ENCODE measurements at places on chromosomes 13 and 19.

DNA sequence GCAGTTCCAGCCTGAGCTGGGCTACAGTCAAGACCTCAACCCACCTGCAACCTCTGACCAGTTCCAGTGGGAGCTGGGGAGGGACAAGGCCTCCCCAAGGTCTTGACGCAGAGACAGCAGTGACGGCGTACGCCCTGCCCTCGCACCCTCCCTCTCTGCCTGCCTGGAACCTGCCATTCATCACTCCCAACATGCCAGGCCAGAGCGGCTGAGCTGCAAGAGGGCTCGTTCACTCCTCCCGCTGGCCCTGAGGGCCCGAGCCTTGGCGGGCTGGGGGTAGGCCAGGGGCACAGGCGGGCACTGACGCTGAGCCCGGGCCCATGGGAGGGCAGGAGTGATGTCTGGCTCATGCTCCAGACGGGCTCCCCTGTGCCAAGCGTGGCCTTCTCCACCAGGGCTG lies 8.2 kb downstream of the NDUFA11 start:
- no peak for DNase-seq

DNA sequence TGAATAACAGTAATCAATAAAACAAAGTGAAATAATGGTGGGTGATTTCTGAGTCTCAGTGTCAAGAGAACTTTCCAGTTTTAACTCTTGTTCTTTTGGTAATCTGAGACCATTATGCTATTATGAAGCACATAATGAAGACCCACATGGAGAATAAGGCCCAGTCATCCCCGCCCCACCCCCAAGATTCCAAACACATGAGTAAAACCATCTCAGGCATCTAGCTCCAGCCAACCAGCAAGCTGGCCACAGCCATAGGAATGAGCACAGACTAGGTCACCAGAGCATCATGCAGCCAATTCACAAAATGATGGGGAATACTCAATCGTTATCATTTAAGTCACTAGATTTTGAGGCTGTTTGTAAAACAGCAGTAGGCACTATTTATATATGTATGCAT lies 1769.0 kb upstream of the PCDH20 start:
- no peak for DNase-seq

- no peak for DNase-seq
Observed at GRCh38 chr13:74201530-74201929, 67.3 kb upstream of the KLF12 start.

DNA sequence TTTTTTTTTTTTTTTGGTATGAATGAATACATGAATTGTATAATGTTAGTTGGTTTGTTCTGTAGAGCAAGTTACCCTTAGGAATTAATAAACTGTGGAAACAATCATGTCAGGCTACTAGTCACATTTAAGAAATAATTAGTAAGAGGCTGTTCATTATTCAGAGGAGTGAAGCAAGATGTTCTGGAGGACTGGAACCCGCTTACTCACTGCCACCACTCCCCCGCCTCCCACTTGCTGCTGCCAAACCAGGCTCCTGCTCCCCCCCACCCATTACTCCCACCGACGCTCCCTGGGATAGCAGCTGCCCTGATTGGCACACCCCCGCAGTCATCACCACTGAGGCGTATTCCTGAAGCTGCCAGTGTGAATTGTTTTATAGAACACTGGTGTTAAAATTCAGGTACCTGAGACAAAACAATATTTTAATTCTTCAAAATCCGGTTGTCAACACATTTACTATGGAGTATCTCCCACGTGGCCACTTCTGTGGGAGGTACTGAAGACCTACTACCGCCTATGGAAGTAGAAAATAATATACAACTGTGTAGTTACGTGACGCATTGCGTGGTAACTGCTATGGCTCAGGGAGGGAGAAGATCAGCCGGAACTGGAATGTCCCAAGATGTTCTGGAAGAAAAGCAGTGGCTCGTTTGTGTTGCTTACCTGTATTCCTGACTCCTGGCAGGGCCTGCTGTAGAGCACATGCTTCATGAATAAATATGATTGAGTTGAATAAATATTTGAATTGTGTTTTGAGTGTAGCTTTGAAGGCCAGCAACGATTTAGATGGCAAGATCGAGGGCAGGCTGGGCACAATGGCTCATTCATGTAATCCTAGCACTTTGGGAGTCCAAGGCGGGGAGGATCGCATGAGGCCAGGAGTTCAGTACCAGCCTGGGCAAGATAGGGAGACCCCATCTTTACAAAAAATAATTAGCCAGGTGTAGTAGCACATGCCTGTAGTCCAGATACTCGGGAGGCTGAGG lies 1.7 kb downstream of the DPY19L3 start:
- DNase-seq = no peak

DNA sequence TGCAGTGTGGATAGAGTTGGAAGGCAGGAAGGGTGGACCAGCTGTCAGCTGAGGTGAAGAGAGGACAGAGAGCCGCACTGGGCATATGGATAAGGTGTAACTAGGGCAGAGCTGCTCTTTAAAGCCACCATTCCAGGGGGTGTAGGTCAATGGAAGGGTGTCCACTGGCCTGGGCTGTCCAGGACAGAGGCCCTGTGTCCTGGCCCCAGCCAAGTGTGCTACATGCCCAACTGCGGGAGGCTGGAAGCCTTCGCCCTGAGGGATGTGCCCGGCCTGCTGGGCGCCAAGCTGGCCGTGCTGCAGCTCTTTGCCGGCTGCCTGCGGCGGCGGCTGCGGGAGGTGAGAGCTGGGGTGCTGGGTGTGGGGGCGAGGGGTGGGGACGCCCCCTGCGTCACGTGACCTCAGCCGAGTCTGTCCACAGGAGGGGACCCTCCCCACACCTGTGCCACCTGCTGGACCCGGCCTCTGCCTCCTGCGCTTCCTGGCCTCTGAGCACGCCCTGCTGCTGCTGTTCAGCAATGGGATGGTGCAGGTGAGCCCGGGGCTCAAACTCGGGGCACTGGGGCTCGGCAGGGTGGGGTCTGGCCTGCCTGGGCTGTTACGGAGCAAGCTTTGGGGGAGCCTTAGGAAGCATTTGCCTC lies 9.8 kb downstream of the PLK5 start:
- DNase-seq = no peak

GRCh38 chr19:42397263-42398166 lies 7.4 kb upstream of the CNFN start:
- DNase-seq = no peak

DNA sequence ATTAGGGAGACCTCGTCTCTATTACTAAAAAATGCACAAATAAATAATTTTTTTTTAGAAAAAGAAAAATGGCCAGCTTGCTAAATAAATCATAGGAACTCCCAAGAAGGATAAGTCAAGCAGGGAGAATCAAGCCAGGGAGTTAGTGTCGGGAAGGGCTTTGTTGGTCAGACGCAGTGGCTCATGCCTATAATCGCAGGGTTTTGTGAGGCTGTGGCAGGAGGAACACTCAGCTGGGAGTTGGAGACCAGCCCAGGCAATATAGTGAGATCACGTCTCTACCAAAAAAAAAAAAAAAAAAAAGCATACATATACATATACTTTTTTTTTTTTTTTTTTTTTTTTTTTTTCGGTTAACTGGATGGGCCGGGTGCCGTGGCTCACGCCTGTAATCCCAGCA lies 9.0 kb downstream of the NACC1 start:
- no peak for DNase-seq

GRCh38 chr19:50897612-50898011 lies 13.6 kb downstream of the KLK4 start:
- DNase-seq = no peak

GRCh38 chr13:60230593-60230992 lies 66.9 kb upstream of the DIAPH3 start:
- DNase-seq = no peak

GRCh38 chr13:77502104-77502720 lies 33.3 kb upstream of the SCEL start:
- no peak for DNase-seq

- no peak for DNase-seq
Observed at GRCh38 chr13:40565282-40566148, 100.9 kb downstream of the FOXO1 start.

GRCh38 chr13:31208559-31209122 lies 8.9 kb downstream of the B3GLCT start:
- DNase-seq = no peak

DNA sequence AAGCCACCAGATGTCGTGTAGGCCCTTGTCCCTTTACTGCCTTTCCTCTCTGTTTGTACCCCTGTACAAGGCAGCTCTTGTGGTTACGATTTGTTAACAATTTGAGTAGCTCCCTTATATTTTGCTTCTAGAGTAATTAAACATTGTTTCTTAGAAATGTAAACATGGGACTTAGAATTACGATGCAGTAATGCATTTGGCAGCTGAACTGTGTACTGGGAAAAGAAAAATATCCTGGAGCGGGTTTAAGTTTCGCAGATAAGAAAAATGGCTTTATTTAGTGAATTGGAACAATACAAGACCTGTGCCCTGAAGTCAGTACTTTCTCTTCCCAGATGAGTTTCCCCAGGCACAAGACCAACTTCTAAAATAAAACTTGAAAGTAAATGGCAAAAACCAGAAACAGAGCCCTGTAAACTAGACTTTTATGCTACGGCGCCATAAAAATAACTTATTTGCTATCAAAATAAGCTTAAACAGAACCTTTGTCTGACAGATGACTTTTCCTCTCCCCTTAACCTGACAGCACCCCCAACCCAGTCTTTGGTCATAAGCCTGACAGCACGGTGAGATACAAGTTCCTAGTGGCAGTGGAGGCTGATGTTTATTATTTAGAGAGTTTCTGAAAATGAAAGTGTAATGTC lies 63.0 kb downstream of the LRCH1 start:
- no peak for DNase-seq

DNA sequence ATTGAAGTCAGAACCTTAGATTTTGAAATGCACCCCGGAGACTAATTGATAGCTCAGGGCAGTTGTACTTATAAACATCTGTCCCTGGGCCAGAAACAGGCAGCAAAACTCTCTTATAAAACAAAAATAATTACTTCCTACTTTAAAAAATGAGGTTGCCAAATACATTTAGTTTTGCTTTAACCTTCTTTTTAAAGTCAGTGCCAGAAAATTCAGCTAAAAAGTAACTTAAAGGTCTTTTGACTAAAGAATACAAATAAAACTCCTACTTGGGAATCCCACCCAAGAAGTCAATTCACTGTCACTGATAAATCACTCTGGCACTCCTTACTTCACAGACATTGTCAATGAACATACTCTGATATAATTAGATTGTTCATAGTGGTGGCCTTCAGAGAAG lies 60.7 kb downstream of the DOCK9 start:
- no peak for DNase-seq

DNA sequence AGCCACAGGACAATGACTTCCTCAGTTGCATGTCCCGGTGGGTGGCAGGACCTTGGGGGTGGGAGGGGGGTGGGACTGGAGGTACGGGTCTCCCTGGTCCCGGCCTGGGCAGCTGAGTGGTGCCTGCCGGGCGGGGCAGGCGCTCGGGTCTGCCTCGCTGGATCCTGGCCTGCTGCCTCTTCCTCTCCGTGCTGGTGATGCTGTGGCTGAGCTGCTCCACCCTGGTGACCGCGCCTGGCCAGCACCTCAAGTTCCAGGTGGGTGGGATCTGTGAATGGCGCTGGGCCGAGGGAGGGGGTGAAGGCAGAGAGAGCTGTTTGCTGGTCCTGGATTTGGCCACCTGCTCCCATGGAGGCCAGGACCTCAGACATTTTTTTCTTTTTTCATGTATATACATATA lies 5.6 kb downstream of the TMEM59L start:
- DNase-seq = no peak

DNA sequence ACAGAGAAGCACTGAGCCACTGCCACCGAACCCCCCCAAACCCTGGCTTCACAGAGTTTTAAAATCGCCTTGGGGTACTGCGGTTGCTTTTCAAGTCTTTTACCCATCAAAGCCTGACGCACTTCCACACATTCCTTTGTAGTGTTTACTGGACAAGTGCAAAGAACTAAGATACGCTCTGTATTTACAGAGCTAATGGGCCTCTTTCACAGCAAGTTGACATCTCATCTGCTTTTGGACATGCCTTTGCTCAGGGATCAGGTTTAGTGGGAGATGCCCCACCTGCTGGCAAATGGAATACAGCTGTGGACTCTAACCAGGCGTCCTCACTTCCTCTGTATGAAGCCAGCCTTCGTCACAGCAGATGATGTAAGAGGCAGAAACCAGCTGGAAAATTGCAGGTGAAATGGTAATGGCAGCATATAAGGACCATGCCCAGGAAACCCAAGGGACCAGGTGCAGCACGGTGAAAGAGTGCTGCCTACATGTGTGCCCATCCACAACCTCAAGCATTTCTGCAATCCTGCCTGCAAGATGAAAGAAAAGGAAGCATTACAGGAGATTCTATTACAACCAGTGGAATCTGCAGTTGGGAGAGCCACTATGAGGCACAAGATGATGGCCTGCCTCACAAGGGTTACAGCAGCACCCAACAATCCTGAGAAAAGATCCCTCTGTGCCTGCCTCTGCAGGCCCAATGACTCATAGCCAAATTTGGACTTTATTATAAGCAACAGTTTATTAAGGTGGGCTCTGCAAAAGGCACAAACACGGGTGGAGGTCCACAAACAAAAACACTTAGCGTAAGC lies 34.7 kb downstream of the BRD4 start:
- no peak for DNase-seq

- DNase-seq = no peak
Observed at GRCh38 chr13:112716841-112717520, 27.1 kb downstream of the ATP11A start.

DNA sequence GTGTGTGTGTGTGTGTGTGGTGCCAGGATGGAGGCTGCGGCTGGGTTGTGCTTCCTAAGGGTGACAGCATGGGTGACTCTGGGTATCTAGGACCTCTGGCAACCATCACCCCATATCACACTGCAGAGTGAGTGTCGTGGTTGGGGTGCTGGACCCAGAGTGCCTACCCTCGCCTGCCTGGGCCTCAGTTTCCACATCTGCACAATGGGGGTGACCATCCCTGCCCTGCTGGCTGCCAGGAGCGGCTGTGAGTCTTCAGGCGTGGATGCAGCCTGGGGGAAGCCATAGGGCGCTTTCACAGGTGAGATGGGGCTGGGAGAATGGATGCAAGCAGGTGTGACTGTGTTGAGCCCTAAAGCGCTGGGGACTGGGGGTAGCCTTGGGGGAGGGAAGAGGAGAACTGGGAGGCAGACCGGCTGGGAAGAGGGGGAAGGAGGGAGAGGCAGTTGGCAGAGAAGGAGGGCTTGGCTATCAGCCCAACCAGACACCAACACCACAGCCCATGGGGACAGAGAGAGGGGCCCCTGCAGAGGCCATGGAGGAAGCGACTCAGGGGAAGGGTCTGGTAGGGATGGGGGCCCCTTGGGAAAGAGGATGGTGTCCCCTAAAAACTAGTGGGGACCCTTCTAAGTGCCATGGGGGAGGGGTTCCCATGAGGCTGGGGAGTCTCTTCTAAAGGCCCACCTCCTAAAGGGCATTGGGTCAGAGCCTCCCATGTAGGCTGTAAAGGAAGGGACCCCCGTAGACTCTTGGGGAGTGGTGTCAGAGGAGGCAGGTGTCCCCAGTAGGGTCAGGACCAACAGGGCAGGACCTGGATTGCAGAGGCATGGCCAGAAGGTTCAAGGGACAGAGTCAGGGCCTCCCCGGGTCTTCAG lies 1.7 kb downstream of the PLPPR2 start:
- no peak for DNase-seq

DNA sequence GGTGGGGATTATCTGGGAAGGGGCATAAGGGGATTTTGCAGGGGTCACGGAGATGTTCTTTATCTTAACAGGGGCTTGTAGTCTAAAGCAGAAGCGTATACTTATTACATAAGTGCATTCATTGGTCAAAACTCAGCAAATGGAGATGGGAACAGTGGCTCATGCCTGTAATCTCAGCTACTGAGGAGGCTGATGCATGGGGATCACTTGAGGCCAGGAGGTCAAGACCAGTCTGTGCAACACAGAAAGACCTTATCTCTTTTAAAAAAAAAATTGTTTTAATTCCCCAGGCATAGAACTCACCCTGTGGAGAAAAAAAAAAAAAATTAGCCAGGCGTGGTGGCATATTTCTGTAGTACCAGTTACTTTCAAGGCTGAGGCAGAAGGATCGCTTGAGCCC lies 18.9 kb downstream of the FAM187B start:
- no peak for DNase-seq

GRCh38 chr19:7953576-7953975 lies 10.1 kb upstream of the TIMM44 start:
- DNase-seq = no peak

Data from pulmonary artery endothelial cell (primary cell).